ENCODE measurements at places on chromosomes 2 and 18.

DNA sequence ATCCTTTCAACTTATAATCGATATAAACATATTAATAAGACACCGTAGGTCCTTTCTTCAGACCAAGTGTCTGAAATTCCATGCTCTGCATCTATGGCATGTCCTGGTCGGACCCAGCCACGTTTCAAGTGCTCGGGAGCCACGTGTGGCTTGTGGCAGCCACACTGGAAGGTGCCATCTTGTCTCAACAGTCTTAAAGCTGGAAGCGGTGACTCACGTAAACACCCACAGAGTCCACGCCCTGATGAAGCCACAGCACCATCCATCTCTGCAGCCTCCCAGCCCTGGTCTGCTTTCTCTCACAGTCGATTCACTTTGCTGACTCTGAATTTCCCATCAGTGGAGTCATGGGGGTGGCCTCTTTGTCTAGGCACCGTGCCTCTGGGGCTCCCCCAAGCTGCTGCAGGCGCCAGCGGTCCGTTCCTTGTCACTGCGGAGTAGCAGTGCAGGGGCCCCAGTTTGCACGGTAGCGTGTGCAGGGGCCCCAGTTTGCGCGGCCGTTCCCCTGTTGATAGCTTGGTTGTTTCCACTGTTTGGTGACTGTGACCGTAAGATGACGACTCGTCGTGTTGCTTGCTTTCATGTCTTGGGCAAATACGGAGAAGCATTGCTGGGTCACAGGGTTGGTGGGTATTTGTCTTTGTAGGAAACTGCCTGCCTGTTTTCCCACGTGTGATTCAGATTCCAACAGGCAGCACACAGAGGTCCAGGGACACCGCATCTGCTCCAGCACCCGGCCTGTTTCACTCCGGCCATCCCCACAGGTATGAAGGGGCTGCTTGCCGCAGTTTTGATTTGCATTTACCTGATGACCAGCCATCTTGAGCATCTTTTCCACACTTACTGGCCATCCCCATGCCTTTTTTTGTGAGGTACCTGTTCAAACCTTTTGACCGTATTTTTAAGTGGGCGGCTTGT lies 240.3 kb downstream of the HDAC4 start:
- no peak for DNase-seq

- DNase-seq = no peak
These were observed 135.5 kb downstream of the IRS1 start for GRCh38 chr2:226664140-226664539.

GRCh38 chr18:75339936-75340605 lies 87.4 kb downstream of the SMIM21 start:
- no peak for DNase-seq

DNA sequence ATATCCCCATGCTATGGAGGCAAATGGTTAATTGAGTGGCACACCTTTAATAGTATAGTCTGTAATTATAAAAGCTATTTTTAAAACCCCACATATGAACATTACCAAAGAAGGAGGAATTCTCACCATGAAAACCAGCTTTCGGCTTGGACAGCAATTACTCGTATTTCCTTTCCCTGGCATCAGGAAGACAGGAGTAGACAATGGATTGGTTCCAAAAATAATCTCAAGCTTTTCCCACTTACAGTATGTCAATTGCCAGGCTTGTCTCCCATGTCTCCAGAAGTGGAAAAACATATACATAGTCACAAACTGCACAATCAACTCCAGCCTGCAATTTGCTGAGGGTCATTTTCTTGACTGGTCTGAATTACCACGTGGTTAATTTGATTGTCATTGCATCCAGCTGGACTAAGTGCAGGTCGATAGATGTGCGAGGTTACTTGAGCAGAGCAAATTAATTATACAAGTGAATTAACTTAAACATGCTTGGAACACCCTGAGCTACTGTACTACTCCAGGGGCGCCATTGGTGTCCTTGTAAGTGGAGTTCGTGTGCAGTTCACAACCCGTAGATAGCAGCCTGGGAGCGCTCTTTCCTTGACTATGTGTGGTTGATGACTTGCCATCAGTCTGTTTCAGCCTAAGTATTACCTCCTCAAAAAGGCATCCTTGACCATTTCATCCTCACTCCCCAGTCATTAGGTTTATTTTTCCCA lies 124.3 kb upstream of the PELI1 start:
- no peak for DNase-seq

DNA sequence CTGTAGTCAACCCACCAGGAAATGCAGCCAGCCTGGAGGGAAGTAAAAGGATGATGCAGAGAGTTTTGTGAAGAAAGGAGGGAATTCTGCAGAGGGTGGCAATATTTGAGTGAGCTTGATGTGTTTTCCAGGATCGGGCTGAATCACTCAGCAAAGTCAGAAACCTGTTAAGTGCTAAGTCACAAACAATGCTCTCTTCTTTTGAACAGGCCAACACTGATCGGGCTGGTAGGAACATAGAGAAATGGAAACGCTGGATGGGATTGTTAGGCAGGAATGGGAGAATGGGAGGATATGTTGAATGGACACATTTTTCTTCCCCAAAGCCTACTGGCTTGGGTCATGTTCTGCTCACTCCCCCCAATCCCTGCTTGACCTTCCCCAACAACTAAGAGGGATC lies 36.6 kb downstream of the KCNS3 start:
- DNase-seq = no peak

DNA sequence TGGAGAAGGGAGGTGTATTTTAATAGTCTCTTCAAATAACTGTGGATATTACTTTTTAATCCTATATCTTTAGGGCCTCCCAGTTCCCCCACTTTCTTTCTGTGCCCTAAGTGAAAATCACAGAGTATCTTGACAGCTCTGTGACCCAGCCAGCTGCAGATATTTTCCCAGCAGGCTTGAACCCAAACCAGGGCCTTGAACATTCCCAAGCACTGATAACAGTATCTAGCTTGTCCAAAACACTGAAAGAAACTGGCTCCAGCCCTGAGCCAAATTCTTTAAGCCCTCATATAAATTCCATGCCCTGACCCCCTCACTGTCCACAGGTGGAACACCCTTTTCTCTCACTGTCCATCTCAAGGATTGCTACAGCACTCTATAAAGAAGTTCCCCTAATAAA lies 388.1 kb upstream of the CHAC2 start:
- DNase-seq = no peak

GRCh38 chr2:20125164-20125563 lies 73.7 kb upstream of the LAPTM4A start:
- DNase-seq = no peak

DNA sequence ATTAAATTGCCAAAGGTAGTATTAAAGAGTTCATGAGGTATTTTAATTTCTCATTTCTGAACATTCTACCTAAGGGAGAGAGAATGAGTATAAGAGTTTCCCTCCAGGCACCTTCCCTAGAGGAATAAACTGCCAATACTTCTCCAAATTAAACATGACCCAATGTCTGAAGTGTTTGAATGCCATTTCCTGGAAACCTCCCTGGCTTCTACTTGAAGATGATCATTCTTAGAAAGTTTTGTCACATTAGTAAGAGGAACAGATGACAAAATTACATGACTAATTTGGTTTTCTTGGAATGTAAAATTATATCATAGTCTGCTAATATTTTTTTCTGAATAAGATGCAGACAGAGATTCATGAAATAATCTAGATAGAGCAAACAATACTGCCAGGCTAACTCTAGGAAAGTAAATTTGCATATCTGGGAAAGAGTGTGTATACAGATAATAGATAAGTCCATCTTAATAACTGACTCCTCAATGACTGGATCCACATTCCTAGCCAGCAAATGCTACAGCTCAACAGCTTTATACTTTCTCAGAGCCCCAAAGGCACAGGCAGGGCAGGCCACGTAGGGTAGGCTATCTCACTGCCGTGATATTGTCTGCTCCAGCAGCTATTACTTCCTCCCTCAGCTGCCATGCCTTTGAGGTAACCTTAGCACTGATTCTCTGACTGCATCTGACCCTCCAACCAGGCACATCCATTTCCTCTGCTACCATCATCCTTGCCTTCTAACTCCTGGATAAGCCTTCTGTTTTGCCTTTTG lies 630.8 kb upstream of the PIK3C3 start:
- DNase-seq = no peak

GRCh38 chr2:132448771-132449170 lies 32.2 kb downstream of the GPR39 start:
- DNase-seq = no peak

GRCh38 chr2:20584399-20585358 lies 66.2 kb downstream of the HS1BP3 start:
- DNase-seq = no peak

- DNase-seq = no peak
These were observed 82.1 kb upstream of the CCDC141 start for GRCh38 chr2:179132076-179132475.

DNA sequence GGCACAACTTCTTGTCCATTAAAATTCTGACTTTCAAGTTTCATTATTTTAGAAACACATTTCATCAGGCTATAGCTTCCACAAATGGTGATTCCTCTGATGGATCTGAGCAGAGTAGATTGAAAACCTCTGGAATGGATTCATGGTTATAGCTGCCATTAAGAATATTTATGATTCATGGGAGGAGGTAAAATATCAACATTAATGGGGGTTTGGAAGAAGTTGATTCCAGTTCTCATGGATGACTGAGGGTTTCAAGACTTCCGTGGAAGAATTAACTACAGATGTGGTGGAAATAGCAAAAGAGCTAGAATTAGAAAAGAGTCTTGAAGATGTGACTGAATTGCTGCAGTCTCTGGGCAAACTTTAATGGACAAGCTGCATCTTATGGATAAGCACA lies 797.4 kb downstream of the SUCLG1 start:
- DNase-seq = no peak

GRCh38 chr18:48820483-48821250 lies 130.1 kb downstream of the SMAD7 start:
- DNase-seq = no peak

GRCh38 chr2:109647636-109648035 lies 33.5 kb downstream of the SOWAHC start:
- DNase-seq = no peak

DNA sequence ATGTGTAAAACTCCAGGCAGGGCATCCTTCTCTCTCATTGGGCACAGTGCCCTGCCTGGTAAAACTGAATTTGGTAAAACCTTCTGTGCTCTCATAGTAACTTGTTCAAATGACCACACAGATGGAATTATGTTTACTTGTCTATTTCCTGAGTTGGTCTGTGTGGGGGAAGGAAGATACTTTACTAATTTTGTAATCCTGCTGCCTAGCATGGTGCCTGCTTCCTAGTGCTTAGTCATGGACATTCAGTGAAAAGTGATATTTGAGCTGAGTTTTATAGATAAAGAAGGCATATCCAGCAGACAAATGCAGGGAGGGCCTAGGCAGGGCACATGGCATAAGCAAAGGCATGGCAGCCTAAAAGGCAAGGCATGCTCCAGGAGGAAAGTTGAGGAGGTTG lies 199.4 kb downstream of the FSHR start:
- DNase-seq = no peak

DNA sequence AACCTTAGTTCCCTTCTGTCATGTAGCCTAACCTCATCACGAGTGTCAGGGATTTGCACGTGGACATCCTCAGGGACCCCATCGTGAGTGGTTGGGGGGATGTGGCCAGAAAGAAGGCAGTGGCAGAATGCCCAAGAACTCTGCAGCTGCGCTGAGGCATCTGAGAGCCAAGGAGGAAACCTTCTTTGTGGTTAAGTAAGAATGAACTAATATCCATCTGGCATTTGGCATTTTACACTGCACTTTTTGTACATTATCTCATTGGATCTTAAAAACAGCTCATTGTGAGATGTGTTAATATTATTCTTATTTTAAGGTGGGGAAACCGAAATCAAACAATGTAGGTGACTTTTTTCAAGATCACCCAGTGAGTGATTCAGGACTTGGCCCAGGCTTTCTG lies 32.6 kb upstream of the APCDD1 start:
- DNase-seq = no peak

- DNase-seq = no peak
These were observed 127.9 kb downstream of the AGAP1 start for GRCh38 chr2:235621736-235622135.

DNA sequence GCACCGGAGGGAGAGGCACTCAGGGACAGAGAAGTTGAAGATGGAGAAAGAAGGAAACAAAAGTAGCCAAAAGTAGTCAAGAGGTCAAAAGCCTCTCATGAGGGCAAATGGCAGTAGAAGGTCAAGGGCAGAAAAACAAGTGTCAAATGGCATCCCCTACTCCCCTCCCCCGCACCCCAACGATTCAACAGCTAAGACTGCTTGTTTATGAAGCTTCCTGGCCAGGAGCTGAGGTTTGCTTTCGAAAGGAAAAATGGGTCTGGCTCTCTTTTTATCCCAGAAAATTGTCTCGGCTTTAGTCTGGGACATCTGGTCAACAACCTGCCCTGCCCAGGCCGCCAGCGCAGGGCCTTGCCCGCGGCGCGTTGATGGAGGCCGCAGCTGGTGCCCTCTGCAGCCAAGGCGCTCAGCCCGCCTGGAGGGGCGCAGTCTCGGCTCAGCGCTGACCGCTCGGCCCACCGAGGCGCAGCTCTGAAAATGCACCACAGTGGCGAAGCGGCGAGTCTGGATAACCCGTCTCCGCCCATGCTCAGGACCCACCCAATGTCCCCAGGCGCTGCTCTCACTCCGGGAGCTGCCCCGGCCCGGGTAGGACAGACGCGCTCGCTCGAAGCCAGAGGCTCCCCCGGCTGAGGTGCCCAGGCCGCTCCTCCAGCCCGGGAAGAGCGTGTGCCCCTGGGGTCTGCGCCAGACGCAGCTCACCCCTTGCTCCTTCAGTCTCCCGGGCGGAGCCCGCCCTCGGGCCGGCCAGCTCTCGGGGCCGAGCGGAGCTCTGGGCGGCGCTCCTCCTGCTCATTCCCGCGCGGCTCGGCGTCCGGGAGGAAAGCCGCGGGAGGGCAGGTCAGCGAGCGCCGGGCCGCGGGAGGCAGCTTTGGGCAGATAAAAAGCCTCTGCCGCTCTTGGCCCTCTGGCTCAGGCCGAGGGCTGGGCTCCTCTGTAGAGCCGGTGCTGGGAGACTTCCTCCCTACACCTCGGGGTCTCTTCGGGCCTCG lies 1.8 kb upstream of the TBR1 start:
- DNase-seq = no peak

DNA sequence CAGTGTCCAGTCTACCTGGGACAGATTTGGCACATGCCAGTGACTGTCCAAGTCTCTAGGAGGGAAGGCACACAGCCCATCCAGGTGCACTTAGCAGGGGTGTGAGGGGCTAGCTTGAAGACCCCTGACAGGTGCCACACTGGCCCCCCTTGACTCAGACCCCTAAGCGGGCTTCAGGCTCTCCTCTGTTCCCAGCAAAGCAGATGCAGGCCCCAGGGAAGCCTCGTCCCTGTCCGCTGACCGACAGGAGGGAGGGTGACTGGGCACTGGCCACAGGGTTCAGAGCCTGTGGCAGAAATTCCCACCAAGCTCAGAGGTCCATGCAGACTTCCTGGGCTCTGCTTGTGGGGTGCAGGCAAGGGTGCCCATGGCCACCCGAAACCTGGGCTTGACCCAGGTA lies 239.8 kb upstream of the MYT1L start:
- no peak for DNase-seq

- no peak for DNase-seq
These were observed 14.1 kb downstream of the MFF start for GRCh38 chr2:227339098-227339599.

- DNase-seq = no peak
These were observed 17.3 kb downstream of the MSH2 start for GRCh38 chr2:47420214-47420613.
